DMS53 (cell line): ENCODE measurements at places on chromosomes 4 and X.

DNA sequence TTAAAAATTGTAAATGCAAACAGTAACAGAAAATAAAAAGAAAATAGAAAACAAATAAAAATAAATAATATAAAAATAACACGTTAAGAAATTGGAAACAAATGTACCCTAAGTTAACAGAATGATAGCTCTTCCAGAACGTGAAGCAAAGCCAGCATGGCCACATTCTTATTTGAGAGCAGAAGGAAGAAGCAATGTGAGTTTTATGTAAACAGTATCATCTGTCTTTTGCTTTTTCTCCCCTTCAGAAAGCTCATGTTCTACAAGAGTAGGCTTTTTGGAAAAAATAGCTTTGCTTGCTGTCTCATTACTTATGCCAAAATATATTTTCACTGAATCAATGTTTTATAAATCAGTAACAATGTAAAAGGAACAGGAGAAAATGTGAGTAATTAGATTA is 18.7 kb downstream of the NPY2R start:
- DNase-seq = no peak

- no peak for DNase-seq
These were observed 97.1 kb downstream of the IQCM start for GRCh38 chr4:149718500-149718899.

DNA sequence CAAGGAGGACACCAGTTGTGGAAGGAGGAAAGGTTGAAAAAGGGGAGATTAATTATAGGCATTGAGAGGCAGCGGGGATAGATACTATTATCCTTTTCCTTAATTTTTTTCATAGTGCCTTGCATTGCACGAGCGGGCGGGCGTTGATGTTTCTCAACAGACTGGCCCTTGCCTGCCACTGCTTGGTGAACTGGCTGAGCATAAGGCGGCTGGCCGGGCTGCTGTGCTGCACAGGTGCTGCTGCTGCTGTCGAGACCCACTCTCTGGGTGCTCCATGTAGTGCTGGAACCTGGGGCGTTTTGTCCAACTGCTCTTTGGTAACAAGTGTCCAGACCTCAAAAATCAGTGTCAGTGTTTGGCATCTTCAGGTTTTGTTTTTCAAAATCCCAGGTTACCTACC is 83.3 kb upstream of the PAQR3 start:
- DNase-seq = no peak

GRCh38 chr4:22407361-22407760 is 108.5 kb downstream of the ADGRA3 start:
- DNase-seq = no peak
